Stimulated activated CD8-positive, alpha-beta memory T cell treated with anti-CD3 and anti-CD28 coated beads, Interleukin-4, amount 100 ng/mL, for 4 hours (primary cell): ENCODE measurements at places on chromosomes 5 and 9.

DNA sequence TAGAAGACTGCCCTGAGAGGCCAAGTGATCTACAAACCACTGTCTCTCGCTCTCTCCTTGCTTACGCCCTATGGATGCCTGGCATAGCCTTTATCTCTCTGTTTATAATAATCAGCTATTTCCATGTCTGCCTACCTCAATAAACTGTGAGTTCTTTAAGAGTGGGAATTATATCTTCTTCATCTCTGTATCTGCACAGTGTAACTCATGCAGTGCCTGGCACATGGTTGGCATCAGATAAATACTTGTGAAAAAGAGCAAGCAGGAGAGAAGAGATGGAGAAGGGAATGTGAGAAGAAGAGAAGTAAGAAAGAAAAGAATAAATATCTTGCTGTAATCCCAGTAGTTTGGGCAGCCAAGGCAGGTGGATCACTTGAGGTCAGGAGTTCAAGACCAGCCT lies 94.6 kb upstream of the TNPO1 start:
- DNase-seq: no peak

DNA sequence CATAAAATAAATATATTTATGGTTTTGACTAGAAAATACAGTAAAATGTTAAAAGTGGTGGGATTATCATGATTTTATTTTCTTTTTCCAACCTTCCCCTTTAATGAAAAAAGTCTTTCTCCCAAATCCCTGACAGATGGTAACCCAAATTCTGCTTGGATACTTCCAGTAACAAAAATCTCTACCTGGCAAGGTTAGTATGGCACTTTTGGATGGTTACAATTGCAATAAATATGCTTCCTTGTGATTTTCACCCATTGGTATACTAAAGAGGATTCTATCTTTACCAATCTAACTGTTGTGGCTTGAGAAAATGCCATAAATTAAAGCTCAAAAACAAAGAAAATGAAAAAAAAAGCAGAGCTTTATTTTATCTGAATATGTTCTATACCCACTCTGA lies 62.8 kb downstream of the GABRB2 start:
- no peak for DNase-seq

DNA sequence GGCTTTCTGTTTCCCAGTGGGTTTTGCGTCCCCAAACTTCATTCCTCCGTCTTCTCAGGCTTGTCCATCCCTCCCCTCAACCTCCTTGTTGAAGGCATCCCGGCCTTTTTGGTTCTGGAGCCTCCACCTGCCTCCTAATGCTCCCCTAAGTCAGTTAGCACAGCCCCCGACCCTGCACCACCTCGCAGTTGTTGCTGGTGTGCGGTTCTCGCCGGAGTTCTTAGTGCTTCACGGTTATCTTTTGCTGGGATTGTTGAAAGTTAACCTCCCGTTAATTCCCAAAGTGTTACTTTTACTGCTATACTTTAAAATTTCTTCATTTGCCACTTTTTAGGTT lies 447 bp downstream of the UBLCP1 start:
- no peak for DNase-seq

GRCh38 chr9:126617003-126617822 lies 3.5 kb downstream of the LMX1B start:
- DNase-seq: no peak

GRCh38 chr9:128370367-128370751 lies 815 bp upstream of the URM1 start:
- no peak for DNase-seq

GRCh38 chr5:137015540-137016116 lies 483.5 kb downstream of the SPOCK1 start:
- DNase-seq: no peak

- DNase-seq: no peak
Observed at GRCh38 chr9:75169623-75170022, 81.3 kb downstream of the OSTF1 start.

- no peak for DNase-seq
Observed at GRCh38 chr5:7902666-7903625, 34.0 kb downstream of the MTRR start.

DNA sequence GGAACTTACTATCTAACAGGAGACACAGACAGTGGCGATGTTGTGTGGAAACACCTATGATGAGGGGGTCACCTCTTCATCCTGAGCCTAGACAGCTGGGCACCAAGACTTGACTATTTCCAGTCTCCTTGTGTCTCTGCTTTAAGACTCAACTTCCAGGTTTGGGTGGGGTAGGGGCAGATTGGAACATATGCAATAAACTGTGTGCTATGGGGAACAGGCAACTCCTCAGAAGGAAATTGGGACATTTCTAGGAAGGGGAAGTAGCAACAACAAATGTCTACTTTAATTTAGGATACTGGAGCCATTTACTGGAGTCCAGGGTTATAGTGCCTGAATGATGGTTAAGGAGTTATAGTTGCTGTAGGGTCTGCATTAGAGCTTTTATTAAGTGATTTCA lies 57.3 kb downstream of the FGF18 start:
- no peak for DNase-seq

- no peak for DNase-seq
Observed at GRCh38 chr9:117886616-117887015, 182.4 kb downstream of the TLR4 start.

DNA sequence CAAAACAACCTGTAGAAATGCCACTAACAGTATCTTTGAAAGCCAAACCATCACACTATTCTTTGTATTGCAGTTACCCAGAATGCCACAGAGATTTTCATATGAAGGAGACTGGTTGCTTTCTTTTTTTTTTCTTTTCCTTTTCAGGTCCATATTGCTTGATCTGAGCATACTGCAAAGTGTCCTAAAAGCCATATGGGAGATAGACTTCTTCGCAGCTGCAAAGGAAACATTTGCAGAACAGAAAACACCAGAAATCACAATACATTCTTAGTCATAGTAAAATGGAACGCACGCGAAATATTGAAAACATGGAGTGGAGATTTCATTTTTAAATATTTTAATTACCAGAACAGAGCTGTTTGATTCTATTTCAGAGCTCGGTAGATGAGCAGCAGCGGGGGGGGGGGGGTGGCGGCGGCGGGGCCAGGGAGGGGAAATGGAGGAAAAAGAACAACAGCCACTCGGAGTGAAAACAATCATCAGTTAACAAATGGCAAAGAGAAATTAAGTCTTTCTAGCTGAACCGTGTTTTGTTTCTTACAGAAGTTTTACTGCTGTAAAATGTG lies 284.1 kb downstream of the NFIB start:
- no peak for DNase-seq

DNA sequence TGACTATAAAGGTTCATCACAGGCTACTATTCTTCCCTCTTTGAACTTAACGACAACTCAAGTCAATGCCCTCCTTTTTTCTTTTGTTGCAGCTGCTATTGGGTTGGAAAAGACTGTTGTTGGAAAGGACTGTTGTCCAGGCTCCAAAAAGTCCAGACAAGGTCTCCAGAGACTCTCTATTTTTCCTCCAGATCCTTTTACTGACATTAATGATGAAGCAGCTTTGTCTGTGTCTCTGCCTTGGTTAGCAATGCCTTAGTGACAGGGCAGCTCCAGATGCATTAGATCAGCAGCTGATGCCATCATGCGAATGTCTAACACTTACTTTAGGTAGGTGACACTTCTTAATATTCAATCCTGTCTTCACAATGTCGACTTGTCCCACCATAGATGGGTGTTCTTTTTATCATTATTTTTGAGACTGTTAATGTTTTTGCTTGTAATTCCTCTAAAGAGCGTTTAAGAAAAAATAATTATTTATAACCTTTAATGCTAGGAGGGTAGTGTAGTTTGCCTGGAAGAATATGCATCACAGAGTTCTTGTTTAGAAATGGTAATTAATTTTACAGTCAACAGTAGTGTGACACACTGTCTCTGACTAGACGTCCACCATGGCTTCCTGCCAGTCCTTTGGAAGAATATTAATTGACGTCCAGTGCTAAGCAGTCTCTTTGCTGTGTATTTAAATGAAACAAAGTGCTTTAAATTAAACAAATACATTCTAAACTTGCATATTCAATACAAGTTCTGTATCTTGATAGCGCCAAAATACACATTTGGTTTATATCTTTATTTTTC lies 492.2 kb downstream of the NR2F1-AS1 start:
- DNase-seq: no peak

GRCh38 chr5:16459451-16459850 lies 6.1 kb downstream of the ZNF622 start:
- no peak for DNase-seq

- DNase-seq: no peak
Observed at GRCh38 chr5:74360535-74361210, 279.9 kb downstream of the ENC1 start.

GRCh38 chr9:2874001-2874750 lies 30.3 kb upstream of the PUM3 start:
- DNase-seq: no peak

GRCh38 chr9:73714294-73714693 lies 562.6 kb downstream of the ANXA1 start:
- no peak for DNase-seq

DNA sequence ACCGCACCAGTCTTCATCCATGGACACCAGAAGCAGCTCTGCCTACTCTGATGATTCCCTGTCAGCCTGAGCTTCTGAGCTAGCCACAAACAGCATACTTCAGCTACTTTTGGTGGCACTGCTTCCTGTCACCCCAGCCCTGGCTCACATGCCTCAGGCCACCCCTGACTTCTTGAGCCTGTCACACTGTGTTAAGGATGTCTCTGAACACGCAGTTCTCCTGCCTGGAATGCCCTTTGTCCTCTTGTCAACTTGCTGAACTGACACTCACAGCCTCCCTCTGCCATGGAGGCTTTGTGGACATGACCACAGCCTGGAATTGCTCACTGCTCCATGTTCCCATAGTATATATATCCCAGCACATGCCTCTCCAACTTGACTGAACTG lies 7.2 kb downstream of the MACROH2A1 start:
- no peak for DNase-seq

DNA sequence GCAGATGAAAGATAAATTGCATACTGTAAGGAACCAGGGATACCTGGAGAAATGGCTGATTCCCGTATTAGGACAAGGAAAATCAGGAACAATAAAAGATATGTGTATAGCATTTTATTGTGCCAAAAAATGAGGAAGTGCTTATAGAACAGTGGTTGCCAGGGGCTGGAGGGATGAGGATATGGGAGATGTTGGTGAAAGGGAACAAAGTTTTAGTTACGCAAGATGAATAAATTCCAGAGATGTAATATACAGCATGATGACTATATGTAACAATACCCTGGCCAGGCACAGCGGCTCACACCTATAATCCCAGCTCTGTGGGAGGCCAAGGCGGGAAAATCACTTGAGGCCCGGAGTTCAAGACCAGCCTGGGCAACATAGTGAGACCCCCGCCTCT lies 101.8 kb downstream of the CDK5RAP2 start:
- no peak for DNase-seq

DNA sequence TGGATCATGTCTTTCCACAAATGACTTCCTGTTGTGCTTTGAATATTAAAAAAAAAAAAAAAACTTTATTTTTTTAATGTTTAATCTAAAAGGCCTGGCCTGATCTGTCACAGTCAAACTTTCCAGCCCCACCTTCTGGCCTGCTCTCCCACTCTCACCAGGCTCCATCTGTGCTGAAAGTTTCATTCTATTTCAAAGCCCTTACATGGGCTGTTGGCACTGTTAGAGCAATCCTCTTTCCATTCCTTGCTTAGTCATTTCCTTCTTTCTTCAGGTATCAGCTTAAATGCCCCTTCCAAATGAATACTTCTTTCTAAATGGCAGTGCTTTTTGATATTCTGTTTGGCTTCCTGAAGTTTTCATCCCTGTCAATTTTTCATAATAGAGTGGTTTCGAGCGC lies 1104.8 kb upstream of the C9orf72 start:
- DNase-seq: no peak

DNA sequence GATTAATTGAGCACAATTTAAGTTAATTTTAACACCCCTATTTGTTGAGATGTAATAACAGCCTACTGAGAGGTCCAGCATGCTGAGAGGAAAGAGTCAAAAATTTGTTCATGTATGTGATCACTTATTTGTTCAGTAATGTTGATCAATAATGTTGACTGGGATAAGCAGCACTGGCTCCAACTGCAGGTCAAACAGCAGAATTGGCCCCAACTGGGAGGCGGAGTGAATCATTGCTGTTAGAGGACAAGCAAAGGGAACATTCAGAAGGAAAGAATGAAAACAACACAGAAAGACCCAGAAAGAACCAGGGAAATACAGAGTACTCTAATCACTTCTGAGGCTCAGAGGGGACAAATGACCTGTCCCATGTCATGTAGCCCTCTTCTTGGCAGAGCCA lies 221.1 kb downstream of the COMMD10 start:
- no peak for DNase-seq

GRCh38 chr9:112743216-112743836 lies 7.2 kb upstream of the SNX30 start:
- DNase-seq: no peak

GRCh38 chr9:125372441-125373226 lies 111.0 kb downstream of the GAPVD1 start:
- DNase-seq: no peak

GRCh38 chr5:149782018-149782894 lies 52.1 kb downstream of the PPARGC1B start:
- DNase-seq: no peak

GRCh38 chr5:179800071-179800695 lies 6.4 kb downstream of the LTC4S start:
- no peak for DNase-seq

GRCh38 chr9:1881708-1882295 lies 133.3 kb upstream of the SMARCA2 start:
- no peak for DNase-seq

GRCh38 chr5:174626369-174626920 lies 97.9 kb upstream of the MSX2 start:
- DNase-seq: no peak

GRCh38 chr5:168334695-168335094 lies 43.2 kb downstream of the WWC1 start:
- DNase-seq: no peak

GRCh38 chr5:56314529-56314928 lies 81.4 kb upstream of the ANKRD55 start:
- no peak for DNase-seq

DNA sequence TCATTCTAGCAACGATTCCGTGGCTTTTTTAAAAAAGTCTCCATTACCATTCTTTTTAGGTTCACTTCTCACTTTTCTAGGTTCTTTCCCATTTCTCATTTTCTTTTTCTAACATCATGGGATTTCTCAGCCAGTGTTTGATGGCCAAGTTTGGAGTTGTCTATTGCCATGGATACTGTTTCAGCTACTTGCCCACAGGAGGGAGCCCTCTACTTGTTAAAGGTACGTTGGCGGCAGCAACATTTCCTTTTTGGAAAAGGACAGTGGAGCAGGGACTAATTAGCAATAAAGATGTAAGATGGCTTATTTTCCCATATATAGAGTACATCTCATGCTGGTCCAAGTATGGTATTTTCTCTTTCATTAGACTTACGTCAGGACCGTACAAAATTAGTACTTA lies 2257.5 kb upstream of the C9orf72 start:
- no peak for DNase-seq
